ENCODE measurements at places on chromosomes 4 and X. TPM values are rescaled to one million over a fixed set of nuclear protein-coding genes. Genes with fewer than 3 reads are reported as not detected.

The REPS2 gene
- 0.52 TPM for total RNA-seq

The USP9X gene
- total RNA-seq: 78.2 TPM

The BMX gene
- not detected for total RNA-seq

The RWDD4 gene
- 8.8 TPM for total RNA-seq

The HAND2 gene
- total RNA-seq: 8.4 TPM

The COL25A1 gene
- total RNA-seq: 0.34 TPM

The EIF4E gene
- total RNA-seq: 143 TPM

The RPS6KA6 gene
- total RNA-seq: 3.9 TPM

The PRDM5 gene
- 15.4 TPM for total RNA-seq

The PLXNB3 gene
- 0.95 TPM for total RNA-seq

The PRR32 gene
- not detected for total RNA-seq

The TRIM60 gene
- total RNA-seq: not detected

The CNKSR2 gene
- 0.32 TPM for total RNA-seq

The LNX1 gene
- 0.77 TPM for total RNA-seq

The ITIH6 gene
- total RNA-seq: not detected

The MAGEA1 gene
- not detected for total RNA-seq

Data from bronchial smooth muscle cell (primary cell).